ENCODE measurements at places on chromosomes 3 and 15. TPM values are rescaled to one million over a fixed set of nuclear protein-coding genes. Genes with fewer than 3 reads are reported as not detected.
A peak's percentile ranks its signal among the peaks of the same experiment; 100 is the strongest.

DNA sequence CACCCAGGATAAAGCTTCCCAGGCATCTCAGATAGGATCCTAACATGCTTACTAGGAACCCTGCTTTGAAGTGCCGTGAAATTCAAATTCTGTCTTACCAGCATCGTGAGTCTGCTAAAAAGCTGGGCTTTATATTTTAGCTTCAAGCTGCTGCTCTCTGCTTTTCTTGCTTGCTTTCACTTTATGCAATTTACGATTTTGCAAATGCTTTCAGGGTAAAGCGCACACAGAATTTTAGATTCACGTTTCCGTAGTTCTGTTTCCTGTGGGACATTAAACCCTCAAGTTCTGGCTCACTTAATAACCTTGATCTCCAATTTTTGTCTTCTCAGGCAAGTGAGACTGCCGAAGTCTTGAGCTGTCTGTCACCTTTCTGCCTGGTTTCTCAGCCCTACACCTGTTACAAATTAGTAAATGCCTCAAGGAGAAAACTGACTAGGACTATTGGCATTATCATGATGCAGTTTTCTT, 170.5 kb upstream of the TGFBR2 start:
- H3K4me1 ChIP-seq, result peaks cover 28% of the 10 kb centered on the region
- no peak overlapping the region for H3K27ac ChIP-seq
- H3K4me3 ChIP-seq, result no peak overlapping the region
- DNase-seq, result no peak
- peaks cover 3% of the 10 kb centered on the region for H3K27me3 ChIP-seq
- no peaks in the 10 kb centered on the region for H3K36me3 ChIP-seq

The LRTM1 gene
- total RNA-seq, result 0.29 TPM

The SH3GL3 gene
- total RNA-seq, result 10.0 TPM

The EHHADH gene
- 5.3 TPM for total RNA-seq

DNA sequence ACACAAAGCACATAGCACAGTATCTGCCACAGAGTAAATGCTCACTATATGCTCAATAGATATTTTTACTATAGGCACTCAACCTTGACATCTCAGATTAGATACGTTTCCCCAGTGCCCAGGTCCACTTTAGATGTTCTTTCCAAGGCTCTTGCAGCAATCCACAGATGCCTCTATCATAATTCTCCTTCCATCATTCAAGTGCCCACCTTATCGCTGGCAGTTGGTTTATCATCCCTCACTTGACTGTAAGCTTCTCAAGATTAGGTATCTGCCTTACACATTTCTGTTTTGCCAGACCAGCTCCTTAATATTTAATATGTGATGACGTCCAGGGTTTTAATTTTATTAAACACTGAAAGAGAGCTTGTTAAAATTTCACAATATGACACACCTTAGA, 8.6 kb downstream of the NCEH1 start:
- no peaks in the 10 kb centered on the region for H3K27me3 ChIP-seq
- H3K4me3 ChIP-seq, result no peak overlapping the region
- DNase-seq, result no peak
- no peaks in the 10 kb centered on the region for H3K36me3 ChIP-seq
- no peak overlapping the region for H3K27ac ChIP-seq

GRCh38 chr15:48458876-48459275, 127.6 kb downstream of the DUT start:
- H3K36me3 ChIP-seq, result no peaks in the 10 kb centered on the region
- no peak overlapping the region for H3K4me3 ChIP-seq

The CD276 gene
- total RNA-seq, result 104 TPM

GRCh38 chr3:110814170-110815007, 257.2 kb upstream of the NECTIN3 start:
- H3K27me3 ChIP-seq, result no peaks in the 10 kb centered on the region
- no peak overlapping the region for H3K27ac ChIP-seq
- peaks cover 6% of the 10 kb centered on the region for H3K4me1 ChIP-seq
- no peak for DNase-seq
- no peak overlapping the region for H3K4me3 ChIP-seq

DNA sequence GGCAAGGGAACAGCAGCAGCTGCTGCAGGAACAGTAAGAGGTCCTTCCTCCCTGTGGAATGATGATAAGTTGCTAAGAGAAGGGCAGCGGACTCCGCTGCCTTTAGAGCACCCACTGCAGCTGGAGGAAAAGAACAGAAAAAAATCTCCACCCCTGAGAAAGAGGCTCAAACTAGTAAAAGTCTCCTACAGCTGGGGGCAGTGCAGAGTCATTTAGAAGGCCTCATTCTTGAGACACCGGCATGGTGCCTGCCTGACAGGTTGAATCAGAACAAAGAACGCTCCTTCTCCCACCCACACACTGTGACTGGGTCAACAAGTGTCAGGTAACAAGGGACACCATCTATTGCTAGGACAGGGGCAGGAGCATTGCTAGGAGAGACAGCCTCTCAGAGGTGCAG, 188.4 kb downstream of the ABHD5 start:
- peaks cover 5% of the 10 kb centered on the region for H3K27me3 ChIP-seq
- no peak overlapping the region for H3K4me3 ChIP-seq
- H3K4me1 ChIP-seq, result peaks cover 10% of the 10 kb centered on the region
- H3K36me3 ChIP-seq, result no peaks in the 10 kb centered on the region

The FOXB1 gene
- 0.60 TPM for total RNA-seq

- peaks cover 41% of the 10 kb centered on the region for H3K4me1 ChIP-seq
- H3K27ac ChIP-seq, result peak overlapping the region; percentile 93
- H3K27me3 ChIP-seq, result no peaks in the 10 kb centered on the region
- peak overlapping the region; percentile 98 for H3K4me3 ChIP-seq
- DNase-seq, result no peak
Measured at GRCh38 chr3:150411546-150411945, 3.4 kb downstream of the TSC22D2 start.

DNA sequence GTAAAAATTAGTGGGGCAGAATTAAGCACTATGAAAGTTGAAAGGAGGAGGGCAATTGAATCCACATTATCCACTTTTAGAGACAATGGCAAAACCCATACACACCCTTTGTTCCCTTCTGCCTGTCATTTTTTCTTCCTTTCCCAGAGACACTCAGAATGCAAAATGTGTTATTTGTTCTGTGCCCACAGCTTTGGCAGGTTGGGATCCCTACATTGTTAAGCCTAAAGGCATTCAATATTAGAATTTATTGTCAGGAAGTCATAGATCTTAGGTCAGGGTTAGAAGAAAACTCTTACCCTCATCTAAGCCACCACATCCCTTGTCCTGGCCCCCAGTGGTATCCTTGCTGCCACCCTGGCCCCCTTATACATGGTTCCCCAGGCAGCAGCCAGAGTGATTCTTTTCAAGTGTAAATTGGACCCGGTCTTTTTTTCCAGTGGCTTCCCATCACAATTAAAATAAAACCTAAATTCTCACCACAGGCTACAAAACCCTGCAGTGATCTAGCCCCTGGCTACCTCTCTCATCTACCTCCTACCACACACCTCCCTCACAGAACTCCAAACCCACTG, 470.1 kb upstream of the ATP11B start:
- H3K27ac ChIP-seq, result no peak overlapping the region
- DNase-seq, result no peak
- H3K4me1 ChIP-seq, result peaks cover 21% of the 10 kb centered on the region
- no peak overlapping the region for H3K4me3 ChIP-seq

DNA sequence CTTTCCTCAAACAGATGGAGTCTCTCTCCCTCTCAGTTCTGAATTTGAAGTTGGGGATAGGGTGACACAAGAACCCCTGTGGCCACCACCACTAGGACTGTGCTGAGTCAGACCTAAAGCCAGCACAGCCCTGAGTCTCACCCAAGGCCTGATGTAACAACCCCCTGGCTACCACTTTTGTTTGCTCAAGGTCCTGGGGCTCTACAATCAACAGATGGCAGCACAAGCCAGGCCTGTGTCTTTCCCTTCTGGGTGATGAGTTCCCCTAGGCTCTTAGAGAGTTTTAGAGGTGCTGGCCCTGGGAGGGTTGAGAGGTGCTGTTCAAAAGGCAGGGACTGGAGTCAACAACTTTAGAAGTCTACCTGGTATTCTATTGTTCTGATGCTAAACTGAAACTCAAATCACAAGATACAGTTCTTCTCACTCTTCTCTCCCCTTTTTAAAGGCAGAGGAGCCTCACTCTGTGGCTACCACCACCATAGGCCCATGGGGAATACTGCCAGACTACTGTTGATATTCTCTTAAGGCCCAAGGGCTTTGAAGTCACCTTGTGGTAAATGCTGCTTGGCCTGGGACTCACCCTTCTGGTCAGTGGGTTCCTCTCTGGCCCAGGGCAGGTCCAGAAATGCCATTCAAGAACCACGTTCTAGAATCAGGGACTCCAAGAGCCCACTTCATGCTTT, 6.5 kb downstream of the OR5K4 start:
- no peak for DNase-seq
- no peaks in the 10 kb centered on the region for H3K36me3 ChIP-seq
- H3K27ac ChIP-seq, result no peak overlapping the region
- no peaks in the 10 kb centered on the region for H3K27me3 ChIP-seq
- H3K4me3 ChIP-seq, result no peak overlapping the region

The ZNF860 gene
- total RNA-seq, result 7.1 TPM

GRCh38 chr15:100856867-100857266, 22.8 kb upstream of the ALDH1A3 start:
- peaks cover 35% of the 10 kb centered on the region for H3K4me1 ChIP-seq
- H3K27ac ChIP-seq, result no peak overlapping the region

DNA sequence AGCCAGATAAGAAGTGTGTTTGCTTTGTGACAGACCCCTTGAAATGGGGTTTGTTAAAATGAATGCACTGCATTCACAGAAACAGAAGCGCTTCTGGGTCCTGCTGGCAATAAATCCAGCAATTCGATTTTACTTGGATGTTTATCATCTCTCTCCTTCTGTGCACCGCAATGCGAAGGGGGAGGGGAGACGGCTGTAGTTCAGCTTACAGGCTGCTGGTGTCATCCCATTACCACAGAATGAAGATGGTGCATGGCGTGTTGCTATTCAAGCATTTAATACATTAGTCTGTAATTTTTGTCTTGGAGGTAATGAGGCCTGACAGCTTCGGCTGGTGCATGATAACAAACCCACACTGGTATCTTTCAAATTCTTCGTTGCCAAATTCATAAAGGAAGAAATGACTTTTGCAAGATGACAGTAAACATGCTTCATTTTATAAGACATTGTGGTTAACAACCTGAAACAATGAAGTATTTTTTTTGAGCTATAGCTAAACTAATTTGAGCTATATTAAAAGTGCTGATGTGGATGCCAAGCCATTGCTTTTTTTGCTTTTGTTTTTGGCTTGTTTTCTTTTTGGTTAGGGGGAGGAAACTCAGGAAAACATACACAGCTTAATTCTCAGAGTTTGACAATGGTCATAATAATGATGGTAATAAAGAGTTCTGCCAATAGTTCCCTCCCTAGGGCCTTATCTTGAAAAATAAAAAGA, 418.3 kb downstream of the OTOL1 start:
- H3K27ac ChIP-seq, result no peak overlapping the region
- no peak for DNase-seq
- peaks cover 5% of the 10 kb centered on the region for H3K4me1 ChIP-seq

DNA sequence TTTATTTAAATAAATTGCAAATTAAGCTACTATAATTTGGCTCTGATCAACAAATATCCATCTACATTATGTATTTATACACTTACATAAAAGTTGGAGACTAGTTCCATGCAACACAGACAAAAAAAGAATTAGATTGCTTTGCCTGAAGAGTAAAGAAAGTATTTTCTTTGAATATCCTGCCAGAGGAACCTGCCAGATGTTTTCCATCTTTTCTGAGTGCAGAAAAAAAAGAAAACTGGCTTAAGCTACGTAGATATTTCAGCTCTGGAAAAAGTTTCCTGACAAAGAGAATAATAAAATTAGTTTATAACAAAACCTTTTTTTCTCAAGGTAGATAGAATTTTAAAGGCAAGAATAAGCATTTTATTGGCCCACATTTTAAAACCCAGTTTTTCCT, 607.5 kb upstream of the NAALADL2 start:
- H3K27me3 ChIP-seq, result no peaks in the 10 kb centered on the region
- H3K4me3 ChIP-seq, result no peak overlapping the region
- H3K27ac ChIP-seq, result no peak overlapping the region
- no peak for DNase-seq

- H3K27me3 ChIP-seq, result no peaks in the 10 kb centered on the region
- peaks cover 9% of the 10 kb centered on the region for H3K4me1 ChIP-seq
- H3K4me3 ChIP-seq, result no peak overlapping the region
- H3K27ac ChIP-seq, result no peak overlapping the region
Measured at GRCh38 chr3:65534805-65535204, 503.9 kb downstream of the MAGI1 start.

The NR2E3 gene
- total RNA-seq, result 0.38 TPM

DNA sequence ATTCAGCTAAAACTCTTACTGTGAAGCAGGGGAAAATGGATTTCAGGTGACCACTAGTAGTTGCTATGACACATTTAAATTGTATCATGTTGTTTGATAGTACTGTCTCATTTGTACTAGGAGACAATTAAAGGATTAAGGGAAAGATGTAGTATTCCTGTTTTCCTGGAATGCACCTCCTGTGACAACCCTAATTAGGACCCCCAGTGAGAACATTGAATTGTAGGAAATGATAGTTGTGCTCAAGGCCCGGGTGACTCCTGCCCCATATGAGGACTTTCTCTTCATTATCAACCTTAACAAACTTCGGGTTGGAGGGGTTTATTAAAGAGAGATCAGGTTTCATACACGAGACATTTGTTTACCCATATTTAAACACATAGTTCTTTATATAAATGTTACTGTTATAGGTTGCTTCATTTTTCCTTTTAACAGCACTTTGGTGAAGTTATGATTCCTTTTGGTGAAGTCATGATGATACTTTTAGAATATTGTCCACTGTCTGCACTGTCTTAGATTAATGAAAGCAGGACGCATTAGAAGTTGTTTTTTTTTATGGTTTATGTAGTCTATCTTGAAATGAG, 392.6 kb upstream of the NAALADL2 start:
- H3K36me3 ChIP-seq, result no peaks in the 10 kb centered on the region
- no peak overlapping the region for H3K4me3 ChIP-seq
- H3K27me3 ChIP-seq, result no peaks in the 10 kb centered on the region
- H3K4me1 ChIP-seq, result no peaks in the 10 kb centered on the region
- no peak for DNase-seq
- no peak overlapping the region for H3K27ac ChIP-seq

GRCh38 chr3:157832588-157832987, 273.6 kb downstream of the SHOX2 start:
- no peaks in the 10 kb centered on the region for H3K36me3 ChIP-seq
- H3K4me1 ChIP-seq, result no peaks in the 10 kb centered on the region
- no peak overlapping the region for H3K27ac ChIP-seq

- H3K27ac ChIP-seq, result no peak overlapping the region
- H3K4me3 ChIP-seq, result no peak overlapping the region
- DNase-seq, result no peak
Measured at GRCh38 chr3:56629451-56629850, 53.6 kb downstream of the TASOR start.

DNA sequence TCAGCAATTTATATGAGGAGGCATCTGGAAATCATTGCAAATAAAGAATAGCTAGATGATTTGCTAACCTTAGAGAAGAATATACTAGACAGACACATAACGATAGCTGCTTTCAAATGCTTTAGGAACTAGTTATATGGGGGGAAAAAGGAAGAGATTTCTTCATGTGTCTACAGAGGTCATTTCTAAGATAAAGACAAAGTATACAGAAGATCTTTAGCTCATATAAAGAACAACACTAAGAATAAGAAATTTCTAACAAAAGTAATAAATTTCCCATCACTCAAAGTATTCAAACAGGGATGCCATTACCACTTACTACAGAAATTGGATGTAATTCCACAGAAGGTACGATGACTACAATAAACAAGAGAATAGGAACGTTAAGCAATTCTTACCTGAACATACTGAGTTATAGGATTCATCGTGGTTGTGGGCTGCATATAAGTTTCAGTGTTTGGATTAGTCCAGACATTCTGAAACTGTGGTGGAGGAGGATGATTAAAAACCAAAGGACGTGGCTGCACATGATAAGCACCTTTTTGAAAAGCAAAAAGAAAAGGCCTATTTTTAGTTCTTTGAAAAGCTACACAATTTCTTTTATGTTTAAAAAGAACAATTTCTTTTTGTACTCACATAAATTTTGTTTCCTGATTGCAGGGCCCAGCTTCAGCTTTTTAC, 8.7 kb downstream of the DAZL start:
- H3K27ac ChIP-seq, result no peak overlapping the region
- no peak for DNase-seq
- H3K36me3 ChIP-seq, result no peaks in the 10 kb centered on the region
- H3K4me3 ChIP-seq, result no peak overlapping the region

All from type B pancreatic cell (in vitro differentiated cells).